ENCODE measurements at places on chromosomes 16 and 17. TPM values are rescaled to one million over a fixed set of nuclear protein-coding genes. Genes with fewer than 3 reads are reported as not detected.
A peak's percentile ranks its signal among the peaks of the same experiment; 100 is the strongest.

DNA sequence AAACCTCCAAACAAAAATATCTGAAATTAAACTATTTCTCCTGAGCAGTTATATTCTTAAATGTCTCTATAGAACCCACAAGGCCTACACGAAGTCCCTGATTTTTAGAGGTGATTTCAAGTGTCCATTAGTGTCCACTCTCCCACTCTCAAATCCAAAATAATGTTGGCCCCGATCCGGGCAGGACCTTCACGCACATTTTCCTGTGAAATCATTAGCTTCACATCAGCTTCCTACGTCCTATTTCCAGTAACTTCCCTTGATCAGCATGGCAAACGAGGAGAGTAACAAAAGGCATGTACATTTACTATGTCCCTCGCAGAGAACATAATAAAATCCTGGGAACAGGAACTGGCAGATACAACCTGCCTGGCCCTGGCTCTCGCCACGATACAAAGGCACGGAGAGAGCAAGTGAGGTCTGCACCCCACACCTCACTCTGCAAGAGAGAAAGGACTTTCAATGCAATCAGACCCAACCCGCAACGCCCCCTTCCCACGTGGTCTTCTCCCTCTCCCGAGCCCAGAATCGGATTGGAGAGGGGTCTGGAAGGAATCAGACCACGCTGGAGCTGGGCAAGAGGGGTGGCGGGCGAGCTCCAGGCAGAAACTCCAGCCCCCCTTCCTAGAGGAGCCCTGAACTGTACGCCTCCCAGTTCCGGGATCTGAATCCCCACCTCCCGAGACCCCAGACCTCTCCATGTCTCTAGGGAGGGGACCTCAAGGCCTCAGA lies 17.5 kb upstream of the C17orf78 start:
- DNase-seq, result peak; percentile 59

DNA sequence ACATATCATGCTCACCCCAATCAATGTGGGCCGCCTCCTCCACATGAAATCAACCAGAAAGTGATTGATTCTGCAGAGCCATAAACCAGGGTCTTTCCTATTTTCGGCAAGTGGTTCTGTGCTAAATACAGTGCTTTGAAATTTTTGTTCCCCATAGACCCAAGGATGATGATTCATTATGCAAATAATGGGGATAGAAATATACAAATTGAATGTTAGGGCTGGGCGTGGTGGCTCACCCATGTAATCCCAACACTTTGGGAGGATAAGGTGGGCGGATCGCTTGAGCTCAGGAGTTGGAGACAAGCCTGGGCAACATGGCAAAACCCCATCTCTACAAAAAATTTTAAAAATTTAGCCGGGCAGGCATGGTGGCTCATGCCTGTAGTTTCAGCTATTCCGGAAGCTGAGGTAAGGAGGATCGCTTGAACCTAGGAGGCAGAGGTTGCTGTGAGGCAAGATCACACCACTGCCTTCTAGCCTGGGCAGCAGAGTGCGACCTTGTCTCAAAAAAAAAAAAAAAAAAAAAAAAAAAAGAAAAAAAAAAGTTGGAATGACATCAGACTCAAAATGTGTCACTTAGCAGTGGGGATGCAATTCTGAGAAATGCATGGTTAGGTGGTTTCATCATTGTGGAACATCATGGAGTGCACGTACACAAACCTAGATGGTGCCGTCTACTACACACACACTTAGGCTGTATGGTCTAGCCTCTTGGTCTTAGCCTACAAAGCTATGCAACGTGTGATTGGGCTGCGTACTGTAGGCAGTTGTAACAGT lies 581.7 kb downstream of the MAF start:
- DNase-seq, result no peak

- DNase-seq, result peak; percentile 83
Measured at GRCh38 chr16:53504665-53505064, 1.7 kb upstream of the AKTIP start.

GRCh38 chr16:68309799-68310198 lies 947 bp downstream of the SLC7A6OS start:
- DNase-seq, result no peak

- DNase-seq, result no peak
Measured at GRCh38 chr16:87947356-87948118, 3.7 kb upstream of the BANP start.

DNA sequence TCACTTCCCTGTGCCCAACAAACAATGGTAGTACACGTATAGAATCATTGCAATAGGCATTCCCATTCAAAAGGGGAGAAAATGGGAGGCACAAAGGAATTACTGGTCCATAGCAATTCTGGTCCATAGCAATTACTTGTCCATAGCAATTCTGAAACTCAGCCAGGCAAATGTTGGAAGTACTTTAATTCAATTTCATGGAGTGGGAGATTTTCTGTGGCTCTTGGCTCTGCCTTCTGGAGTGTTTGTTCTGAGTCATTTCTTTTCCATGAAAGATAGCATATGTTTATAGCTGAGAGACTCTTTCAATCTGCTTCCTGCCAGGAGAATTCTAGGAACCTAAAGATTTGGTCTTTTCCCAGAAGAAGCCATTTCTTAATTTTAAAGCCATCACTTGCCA lies 182.8 kb upstream of the ELAC2 start:
- DNase-seq, result no peak

GRCh38 chr17:1188812-1189504 lies 9.2 kb upstream of the ABR start:
- peak; percentile 86 for DNase-seq

The MVD gene
- 192 TPM for polyA plus RNA-seq

All from cardiac muscle cell (in vitro differentiated cells and primary cell).